ENCODE measurements at places on chromosomes 2 and 18.
A peak's percentile ranks its signal among the peaks of the same experiment; 100 is the strongest.

DNA sequence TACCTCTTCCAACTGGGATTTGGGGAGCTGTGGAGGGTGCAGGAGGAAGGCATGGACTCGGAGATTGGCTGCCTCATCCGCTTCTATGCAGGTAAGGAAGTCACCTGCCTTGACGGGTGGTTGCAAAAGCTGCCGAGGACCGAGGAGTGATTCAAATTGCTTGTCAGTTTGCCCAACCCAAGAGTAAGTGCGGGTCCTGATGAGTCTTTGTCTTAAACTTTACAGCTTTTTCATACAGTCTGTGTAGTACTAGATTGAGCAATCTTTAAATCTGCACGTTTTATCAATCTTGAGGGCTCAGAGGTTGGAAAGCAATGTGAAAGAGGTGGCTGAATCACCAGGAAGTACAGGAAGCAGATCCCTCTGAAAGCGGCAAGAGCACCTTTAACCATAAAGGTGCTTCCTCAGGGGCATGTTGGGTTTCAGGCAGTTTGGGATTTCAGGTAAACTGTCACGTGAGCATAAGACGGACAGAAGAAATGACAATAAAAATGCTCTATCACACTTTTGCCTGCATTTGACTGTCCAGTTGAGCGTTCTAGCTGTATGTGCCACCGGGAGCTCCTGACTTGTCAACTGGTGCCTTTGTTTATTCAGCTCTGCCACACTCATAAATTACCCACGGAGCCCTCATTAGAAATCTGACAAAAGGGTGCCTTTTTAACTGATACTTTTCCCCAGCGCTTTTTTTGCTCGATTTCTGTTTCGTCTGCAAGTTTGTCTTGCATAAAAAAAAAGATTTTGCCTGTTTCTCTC, 2.0 kb downstream of the PHLPP1 start:
- no peak for ATAC-seq

DNA sequence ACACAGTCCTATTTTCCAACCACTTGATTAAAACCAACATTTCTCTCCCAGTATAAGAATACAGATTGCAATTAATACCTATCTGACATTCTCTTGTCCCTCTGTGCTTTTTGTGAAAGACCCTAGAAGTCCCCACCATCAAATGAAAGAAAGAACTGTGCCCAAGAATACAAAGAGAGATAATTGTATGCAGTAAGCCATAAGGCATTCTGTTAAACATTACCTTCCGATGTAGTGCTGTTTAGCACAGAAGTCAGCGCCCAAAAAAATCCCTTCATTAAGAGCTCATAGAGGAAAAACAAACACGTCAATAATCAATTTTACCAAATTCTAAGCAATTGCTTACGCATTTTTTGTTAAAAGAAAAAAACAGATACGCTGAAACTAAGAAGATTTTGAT, 41.1 kb downstream of the ZNF516 start:
- ATAC-seq: no peak

- ATAC-seq: no peak
Observed at GRCh38 chr2:217185265-217185995, 325.6 kb upstream of the TNP1 start.

GRCh38 chr18:79471046-79471445, 75.3 kb downstream of the NFATC1 start:
- no peak for ATAC-seq

GRCh38 chr2:240913810-240914644, 7.9 kb downstream of the CROCC2 start:
- ATAC-seq: peak; percentile 68

Data from motor neuron (in vitro differentiated cells).